Pancreas (tissue), 10 donors: ENCODE measurements at places on chromosomes 13 and 19. TPM values are rescaled to one million over a fixed set of nuclear protein-coding genes. Genes with fewer than 3 reads are reported as not detected.

Gene LILRA5
- 0.69 TPM for total RNA-seq

Gene GCDH
- total RNA-seq: 9.1 TPM

Gene NCAN
- 0.04 TPM for total RNA-seq

Gene SMIM44
- not detected for total RNA-seq

DNA sequence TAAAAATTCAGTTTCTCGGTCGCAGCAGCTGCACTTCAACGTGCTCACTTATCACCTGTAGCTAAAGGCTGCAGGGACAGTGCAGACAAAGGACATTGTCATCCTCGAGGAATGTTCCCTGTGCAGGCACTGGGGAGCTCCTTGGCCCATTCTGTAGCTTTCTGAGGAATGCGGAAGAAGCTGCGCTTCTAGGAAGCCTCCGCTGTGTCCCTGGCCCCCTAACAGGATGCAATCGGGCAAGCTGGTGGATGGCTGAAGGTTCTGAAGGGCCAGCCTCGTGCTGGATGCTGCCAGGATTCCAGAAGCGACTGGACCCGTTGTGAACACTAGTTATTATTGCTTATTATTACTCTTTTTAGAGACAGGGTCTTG is 8.1 kb downstream of the ANO8 start:
- H3K27ac ChIP-seq: no peak overlapping the region
- H3K4me1 ChIP-seq: no peaks in the 10 kb centered on the region
- H3K4me3 ChIP-seq: no peak overlapping the region
- no peaks in the 10 kb centered on the region for H3K27me3 ChIP-seq

GRCh38 chr19:45772130-45772840 is 3.2 kb upstream of the SIX5 start:
- peaks cover 6% of the 10 kb centered on the region for H3K36me3 ChIP-seq
- no peaks in the 10 kb centered on the region for H3K27me3 ChIP-seq
- H3K4me3 ChIP-seq: peak overlapping the region; percentile 40
- DNase-seq: peak; percentile 66
- peak overlapping the region; percentile 94 for H3K27ac ChIP-seq
